Esophagus muscularis mucosa (tissue), 4 donors: ENCODE measurements at places on chromosomes 5 and 9. TPM values are rescaled to one million over a fixed set of nuclear protein-coding genes. Genes with fewer than 3 reads are reported as not detected.
A peak's percentile ranks its signal among the peaks of the same experiment; 100 is the strongest.

FOXI1 gene
- not detected for total RNA-seq

OMD gene
- 26.2 TPM for total RNA-seq

GRCh38 chr5:5719292-5719691 is 296.8 kb downstream of the ICE1 start:
- H3K27ac ChIP-seq = no peak overlapping the region
- no peaks in the 10 kb centered on the region for H3K27me3 ChIP-seq
- no peak overlapping the region for H3K4me3 ChIP-seq
- no peaks in the 10 kb centered on the region for H3K36me3 ChIP-seq
- H3K4me1 ChIP-seq = no peaks in the 10 kb centered on the region
- no peak for DNase-seq

GRCh38 chr5:103446813-103447212 is 115.8 kb downstream of the NUDT12 start:
- H3K4me3 ChIP-seq = no peak overlapping the region
- no peak for DNase-seq
- no peaks in the 10 kb centered on the region for H3K4me1 ChIP-seq

DNA sequence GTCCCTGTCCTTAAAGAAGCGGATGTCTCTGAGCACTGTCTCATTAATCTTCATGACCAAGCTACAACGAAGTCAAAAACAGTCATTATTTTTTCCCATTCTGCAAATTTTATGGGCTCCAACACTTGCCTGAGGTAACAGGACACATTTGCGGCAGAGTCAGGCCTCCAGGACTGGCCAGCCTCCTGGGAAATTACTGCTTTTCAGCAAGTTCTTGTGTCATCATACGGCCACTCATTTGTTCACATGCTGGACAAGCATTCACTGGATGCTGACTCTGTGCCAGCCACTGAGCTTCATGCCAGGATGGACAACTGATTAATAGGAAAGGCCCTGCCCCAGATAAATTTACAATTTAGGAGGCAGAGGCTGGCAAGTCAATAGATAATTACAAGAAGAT is 305.7 kb downstream of the ACTL7B start:
- H3K4me1 ChIP-seq = no peaks in the 10 kb centered on the region
- no peak for DNase-seq
- no peaks in the 10 kb centered on the region for H3K36me3 ChIP-seq
- no peaks in the 10 kb centered on the region for H3K27me3 ChIP-seq
- no peak overlapping the region for H3K27ac ChIP-seq

DNA sequence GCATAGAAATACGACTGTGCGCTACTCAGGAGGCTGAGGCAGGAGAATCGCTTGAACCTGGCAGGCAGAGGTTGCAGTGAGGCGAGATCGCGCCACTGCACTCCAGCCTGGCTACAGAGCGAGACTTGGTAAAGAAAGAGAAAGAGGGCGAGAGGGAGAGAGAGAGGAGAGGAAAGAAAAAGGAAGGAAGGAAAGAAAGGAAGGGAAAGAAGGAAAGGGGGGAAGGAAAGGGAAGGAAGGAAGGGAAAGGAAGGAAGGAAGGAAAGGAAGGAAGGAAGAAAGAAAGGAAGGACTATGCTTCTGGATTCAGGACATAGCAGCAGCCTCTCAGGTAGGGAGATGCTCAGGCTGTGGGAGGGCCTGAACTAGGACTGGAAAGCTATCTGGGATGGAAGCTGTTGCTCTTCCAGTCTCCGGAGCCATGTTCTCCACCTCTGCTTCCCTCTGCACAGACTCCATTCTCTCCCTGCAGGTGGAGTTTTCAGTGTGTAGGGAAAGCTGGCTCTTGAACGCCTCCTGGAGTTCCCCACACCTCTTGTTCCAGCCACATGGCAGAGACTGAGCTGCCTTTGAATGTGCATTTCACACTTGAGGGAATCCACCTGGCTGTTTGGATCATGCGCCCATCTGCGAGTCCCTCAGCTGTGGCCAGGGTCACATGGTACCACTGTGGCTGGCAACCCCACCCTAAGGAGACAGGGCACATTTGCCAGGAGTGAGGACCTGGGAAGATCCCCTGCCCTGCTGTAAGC is 9.1 kb downstream of the SWI5 start:
- H3K4me3 ChIP-seq = no peak overlapping the region
- peaks cover 6% of the 10 kb centered on the region for H3K4me1 ChIP-seq
- H3K36me3 ChIP-seq = peaks cover 43% of the 10 kb centered on the region
- H3K27ac ChIP-seq = no peak overlapping the region
- H3K27me3 ChIP-seq = no peaks in the 10 kb centered on the region

- no peak for DNase-seq
- no peak overlapping the region for H3K4me3 ChIP-seq
- no peaks in the 10 kb centered on the region for H3K4me1 ChIP-seq
- H3K27ac ChIP-seq = no peak overlapping the region
- no peaks in the 10 kb centered on the region for H3K36me3 ChIP-seq
- peaks cover under 1% of the 10 kb centered on the region for H3K27me3 ChIP-seq
Measured at GRCh38 chr9:137435980-137436760, 5.0 kb downstream of the ENTPD8 start.

DNA sequence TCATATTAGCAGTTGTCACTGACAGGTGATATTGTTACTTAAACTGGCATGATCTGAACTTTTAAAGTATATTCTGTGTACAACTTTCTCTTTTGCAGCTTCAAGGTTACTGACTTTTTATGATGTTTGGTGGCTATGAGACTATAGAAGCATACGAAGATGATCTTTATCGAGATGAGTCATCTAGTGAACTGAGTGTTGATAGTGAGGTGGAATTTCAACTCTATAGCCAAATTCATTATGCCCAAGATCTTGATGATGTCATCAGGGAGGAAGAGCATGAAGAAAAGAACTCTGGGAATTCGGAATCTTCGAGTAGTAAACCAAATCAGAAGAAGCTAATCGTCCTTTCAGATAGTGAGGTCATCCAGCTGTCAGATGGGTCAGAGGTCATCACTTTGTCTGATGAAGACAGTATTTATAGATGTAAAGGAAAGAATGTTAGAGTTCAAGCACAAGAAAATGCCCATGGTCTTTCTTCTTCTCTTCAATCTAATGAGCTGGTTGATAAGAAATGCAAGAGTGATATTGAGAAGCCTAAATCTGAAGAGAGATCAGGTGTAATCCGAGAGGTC is 5.9 kb downstream of the ZCCHC7 start:
- no peak overlapping the region for H3K4me3 ChIP-seq
- H3K27me3 ChIP-seq = no peaks in the 10 kb centered on the region

DNA sequence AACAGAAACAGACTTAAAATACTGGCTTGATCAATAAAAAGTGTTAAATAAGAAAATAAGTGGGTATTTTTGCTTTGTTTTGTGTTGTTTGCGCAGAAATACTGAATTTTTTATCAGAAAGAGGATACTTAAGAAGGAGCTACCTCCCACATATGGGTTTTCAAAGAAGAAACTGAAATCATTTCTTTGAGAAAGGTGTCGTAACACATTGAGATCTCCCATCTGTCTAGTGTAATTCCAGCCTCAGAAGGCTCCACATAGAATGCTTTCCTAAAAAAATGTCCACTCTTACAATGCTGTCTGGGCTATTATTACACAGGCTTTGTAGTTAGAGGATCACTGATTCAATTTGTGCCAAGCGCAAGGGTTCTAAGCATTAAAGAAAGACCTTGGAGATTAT is 226.2 kb downstream of the EPB41L4A start:
- peaks cover 40% of the 10 kb centered on the region for H3K36me3 ChIP-seq
- H3K27ac ChIP-seq = no peak overlapping the region
- no peak overlapping the region for H3K4me3 ChIP-seq
- DNase-seq = no peak
- no peaks in the 10 kb centered on the region for H3K27me3 ChIP-seq

DNA sequence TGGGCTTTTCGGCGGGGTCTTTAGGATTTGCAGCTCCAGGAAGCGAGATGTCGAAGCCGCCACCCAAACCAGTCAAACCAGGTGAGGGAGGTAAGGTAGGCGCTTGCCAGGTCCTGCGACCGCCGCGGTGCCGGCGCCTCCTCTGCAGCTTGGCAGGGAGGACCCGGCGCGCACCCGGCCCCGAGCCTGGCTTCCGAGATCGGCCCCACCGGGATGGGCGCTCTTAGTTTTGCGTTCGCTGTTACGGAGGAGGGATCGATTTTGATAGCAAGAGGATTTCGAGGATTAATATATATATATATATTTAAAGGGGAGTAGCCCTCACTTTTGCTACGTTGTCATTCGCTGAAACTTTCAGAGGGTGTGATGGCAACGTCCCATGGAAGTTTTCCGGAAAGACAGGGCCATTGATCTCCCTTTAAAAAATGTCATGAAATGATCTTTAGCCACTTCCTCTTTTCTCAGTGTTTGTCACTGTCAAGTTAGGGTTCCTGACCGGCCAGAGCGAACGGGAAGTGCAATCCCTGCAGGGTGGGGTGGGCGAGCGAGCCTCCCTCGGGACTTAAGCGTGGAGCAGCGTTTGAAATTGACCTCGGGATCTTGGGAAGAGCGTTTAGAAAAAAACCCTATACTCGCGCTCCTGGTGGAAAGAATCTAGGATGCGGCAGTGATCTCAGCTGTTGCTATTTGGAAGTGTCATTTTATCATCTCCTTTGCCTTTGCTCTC is 495 bp downstream of the OSTF1 start:
- peak overlapping the region; percentile 96 for H3K4me3 ChIP-seq
- H3K27ac ChIP-seq = peak overlapping the region; percentile 95
